ENCODE measurements at places on chromosomes 11 and 22.
A peak's percentile ranks its signal among the peaks of the same experiment; 100 is the strongest.

DNA sequence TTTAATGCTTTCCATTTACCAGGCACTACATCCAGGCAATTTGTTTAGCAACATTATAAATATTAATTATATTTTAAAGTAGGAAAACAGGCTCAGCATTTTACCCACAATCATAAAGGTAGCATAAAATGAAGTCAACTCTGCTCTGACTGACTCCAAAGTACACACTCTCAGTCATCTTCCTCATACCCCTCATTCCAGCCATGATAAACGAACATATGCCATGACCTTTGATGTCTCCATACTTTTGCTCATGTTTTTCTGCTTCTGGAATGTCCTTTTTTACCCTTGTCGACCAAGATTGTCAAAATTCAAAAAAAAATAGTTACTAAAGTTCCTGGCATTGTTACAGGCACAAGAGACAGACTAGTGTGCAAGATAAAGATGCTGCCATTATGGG is 77.7 kb upstream of the SOX6 start:
- no peak for DNase-seq

GRCh38 chr11:30535818-30536217 is 50.3 kb downstream of the MPPED2 start:
- no peak for DNase-seq

DNA sequence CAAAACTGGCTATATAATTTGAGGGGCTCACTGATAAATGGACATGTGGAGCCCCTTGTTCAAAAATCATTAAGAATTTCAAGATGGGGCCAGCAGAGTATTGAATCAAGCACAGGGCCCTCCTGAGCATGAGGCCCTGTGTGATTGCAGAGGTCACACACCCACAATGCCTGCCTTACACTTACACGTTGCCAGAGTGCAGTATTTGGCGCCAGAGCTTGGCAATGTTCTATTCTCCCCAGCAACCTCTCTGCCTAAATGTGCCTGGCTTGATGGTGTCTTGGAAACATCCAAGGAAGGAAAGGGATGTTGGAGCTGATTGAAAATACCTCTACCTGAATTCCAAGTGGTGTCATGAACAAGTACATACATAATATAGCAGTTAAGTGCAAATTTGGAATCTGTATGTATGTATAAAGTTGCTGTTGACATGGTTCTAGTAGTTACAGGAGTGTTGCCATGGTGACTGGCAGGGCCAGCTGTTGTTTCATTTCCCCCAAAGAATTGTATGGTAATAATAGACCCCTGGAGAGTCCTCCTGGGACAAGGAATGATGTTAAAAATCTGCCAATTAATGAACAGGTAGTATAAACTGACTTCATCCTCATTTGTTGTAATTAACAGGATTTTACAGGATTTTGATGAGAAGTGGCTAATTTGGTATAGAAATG is 205.7 kb upstream of the NAV2 start:
- DNase-seq = no peak

- no peak for DNase-seq
These were observed 48.4 kb upstream of the DBX1 start for GRCh38 chr11:20208622-20209111.

DNA sequence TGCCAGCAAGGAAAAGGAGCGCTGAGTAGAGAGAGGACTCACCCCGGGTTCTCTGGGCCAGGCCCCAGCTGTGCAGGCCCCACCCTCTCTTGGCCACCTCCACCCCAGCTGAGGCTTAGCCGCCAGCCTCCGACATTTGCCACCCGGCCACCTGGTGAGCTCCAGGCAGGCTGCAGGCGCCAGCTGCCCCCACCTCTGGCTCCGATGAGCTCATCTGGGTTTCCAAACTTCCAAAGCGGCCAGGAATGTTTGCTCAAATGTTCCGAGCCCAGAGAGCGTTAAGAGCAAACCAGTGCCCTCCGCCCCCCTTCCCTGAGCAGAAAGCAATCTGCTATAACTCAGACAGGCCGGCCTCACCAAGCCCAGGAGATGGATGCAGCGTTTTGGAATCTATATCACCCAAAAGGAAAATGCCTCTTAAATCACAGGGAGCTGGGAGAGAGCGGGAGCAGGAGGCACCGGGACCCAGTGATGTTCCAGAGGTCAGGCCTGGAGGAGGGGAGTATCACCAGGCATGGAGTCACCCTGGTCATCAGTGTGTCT is 9.1 kb upstream of the MN1 start:
- no peak for DNase-seq

GRCh38 chr11:47750725-47751124 is 16.4 kb downstream of the FNBP4 start:
- DNase-seq = no peak

DNA sequence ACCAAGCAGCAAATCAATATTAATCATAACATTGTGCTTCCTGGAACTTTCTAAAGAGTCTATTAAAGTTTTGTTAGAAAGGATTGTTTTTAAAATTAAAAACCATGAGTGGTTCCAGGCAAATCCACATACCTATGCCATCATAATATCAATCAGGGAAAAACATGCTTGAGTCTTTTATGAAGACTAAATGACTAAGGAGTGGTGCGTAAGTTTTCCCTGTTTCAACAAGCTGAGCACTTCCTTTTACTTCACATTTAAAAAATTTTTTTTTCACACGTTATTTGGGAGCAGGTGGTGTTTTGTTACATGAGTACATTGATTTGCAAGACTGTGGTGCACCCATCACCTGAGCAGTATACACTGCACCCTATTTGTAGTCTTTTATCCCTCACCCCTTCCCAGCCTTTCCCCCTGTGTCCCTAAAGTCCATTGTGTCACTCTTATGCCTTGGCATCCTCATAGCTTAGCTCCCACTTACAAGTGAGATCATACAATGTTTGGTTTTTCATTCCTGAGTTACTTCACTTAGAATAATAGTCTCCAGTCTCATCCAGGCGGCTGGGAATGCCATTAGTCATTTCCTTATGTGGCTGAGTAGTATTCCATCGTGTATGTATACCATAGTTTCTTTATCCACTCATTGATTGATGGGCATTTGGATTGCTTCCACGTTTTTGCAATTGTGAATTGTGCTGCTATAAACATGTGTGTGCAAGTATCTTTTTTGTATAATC is 1190.3 kb upstream of the RAG2 start:
- DNase-seq = no peak

GRCh38 chr11:32154275-32154674 is 63.4 kb downstream of the RCN1 start:
- DNase-seq = no peak

DNA sequence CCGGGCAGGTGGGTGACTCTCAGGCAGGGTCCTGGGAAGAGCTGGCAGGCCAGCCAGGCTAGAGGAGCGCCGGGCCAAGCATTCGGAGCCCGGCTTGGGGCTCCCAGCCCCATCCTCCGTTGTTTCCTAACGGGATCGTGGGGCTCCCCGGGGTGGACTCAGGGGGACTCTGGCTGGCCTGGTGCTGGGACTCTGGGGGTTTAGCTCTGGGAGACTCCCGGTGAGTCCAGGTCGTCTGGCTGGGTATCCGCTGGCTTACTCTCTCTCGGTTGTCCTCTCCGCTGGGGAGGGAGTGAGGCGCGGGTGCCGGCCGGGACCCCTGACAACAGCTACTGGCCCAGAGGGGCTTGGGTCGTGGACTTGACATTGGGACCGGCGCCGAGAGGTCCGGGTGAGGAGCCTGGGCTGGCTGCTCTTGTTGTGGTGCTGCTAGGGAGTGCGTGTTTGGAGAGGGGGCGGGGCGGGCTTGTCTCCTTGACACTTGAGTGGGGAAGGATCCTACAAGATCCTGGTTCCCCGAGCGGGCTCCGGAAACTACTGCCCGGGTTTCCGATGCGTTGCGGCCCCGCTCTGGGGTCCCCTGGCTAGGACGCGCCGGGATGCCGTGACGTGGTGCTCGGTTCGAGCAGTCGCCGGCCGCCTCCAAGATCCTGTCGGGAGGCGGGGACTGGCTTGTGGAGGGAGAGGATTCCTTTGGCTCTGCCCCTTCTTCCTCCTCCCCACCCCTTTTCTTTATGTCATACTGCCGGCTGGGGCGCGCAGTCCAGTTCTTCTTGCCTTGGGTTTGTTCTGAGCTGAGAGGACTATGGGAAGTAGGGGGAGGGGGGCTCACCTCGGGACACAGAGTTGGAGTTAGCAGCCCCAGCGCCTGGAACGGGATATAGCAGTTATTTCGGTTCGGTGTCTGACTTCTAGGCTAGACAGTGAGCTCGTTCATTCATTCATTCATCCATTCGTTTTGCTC is 585 bp downstream of the EMSY start:
- peak; percentile 47 for DNase-seq

- DNase-seq = no peak
These were observed 91.6 kb downstream of the ATXN10 start for GRCh38 chr22:45763236-45763624.

GRCh38 chr11:35170503-35170902 is 31.5 kb downstream of the CD44 start:
- DNase-seq = no peak

GRCh38 chr22:31039393-31039792 is 41.7 kb upstream of the SMTN start:
- DNase-seq = no peak

- no peak for DNase-seq
These were observed 1.5 kb downstream of the MS4A8 start for GRCh38 chr11:60700689-60701468.

DNA sequence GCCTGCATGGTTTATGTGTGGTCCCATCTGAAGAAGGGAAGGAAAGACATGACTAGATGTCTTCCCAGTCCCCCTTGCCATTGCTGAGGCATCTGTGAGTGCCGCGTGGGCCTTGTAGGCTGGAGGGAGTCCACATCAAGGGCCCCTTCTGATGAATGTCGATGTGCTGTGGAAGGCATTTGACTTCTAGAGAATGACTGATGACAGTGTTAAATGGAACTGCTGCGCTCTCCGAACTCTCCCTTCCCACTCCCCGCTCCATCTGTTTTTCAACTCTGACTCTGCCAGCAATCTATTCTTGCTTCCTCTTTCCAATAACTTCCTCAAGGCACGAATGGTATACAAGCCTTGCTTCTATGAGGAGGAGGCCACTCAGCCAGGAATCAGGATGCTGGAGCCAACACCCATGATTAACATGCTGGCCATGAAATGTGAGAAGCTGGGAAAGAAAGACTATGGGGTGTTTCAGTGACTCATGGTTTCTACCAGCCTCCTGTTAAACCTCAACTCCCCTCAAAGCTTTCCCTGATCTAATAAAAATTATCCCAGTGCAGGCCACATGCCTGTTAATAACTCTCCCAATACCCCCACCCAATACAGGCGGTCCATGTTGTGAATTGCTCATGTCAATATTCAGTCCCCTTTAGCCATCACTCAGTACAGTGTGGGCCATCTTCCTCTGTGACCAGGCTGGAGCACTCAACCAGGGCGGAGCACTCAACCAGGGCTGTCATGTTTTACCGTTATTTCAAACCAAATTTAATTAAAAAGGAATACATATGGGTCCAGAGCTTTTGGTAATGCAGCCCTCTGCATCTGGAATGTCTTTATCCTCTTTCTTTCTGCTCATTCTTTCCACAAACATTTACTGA is 46.4 kb upstream of the TBCEL start:
- DNase-seq = no peak

GRCh38 chr11:122074022-122074421 is 42.0 kb downstream of the BLID start:
- DNase-seq = no peak

- DNase-seq = no peak
These were observed 369.4 kb upstream of the ISX start for GRCh38 chr22:34696557-34696956.

DNA sequence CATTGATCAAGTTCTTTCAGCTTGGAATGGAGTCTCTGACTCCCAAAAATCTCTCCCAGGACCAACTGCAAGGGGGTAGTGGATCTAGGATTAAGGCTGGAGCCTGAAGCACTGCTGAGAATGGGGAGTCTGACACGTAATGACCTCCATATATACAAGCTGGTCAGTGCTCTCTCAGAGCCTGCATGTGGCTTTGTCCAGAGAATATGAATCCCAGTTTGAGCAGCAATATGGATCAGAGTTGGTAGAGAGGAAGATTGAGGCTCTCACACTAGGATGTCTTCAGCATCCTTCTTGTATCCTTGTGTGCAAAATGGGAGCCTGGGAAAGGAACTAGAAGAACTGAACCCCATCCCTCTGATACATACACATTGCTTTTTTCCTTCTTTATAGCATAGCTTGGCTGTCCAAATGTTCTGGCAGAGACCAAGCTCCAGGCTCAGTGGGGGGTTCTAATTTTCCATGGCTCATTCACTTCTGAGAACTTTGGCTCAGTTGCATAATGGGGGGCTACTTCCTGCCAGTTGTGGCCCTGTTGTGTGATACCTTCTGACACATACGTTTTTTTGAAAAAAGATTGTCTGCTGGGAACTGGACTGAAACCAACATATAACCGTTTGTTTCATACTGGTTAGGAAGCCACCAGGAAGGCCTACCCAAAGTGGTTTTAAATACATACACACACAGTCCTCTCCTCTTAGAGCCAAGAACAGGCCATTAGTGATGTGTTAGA is 138.2 kb downstream of the ETS1 start:
- no peak for DNase-seq

DNA sequence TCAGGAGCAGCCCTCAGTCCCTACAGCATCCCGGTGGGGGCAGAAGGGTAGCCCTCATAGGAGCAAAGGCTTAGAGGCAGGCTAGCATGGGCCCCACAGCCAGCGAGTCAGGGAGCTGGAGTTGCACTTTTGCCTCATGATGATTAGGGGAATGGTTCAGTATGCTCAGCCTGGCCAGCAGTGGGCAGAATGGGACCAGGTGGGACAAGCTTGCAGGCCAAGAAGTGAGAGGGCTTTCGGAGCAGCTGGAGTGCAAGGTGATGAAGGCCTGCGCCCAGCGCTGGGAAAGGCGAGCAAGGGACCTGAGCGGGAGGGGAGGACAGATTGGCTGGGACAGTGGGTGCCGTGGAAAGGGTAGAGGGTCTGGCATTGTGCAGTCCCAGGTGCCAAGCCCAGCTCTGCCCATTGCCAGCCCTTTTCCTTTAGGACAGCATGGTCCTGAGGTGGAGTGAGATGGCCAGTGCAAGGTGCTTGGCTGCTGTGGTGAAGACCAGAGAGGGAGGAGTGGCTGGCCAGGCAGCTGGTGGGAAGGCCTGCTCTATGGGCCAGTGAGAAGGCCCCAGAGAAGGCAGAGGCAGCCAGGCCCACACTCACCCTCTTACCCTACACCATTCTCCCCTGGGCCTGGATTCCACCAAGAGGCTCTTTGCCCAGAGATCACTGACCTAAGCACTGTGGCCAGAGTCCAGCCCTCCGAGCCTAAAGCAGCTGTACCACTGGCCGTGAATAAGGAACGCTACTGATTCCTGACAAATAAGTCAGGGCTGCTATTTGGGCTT is 47.9 kb upstream of the SUSD2 start:
- DNase-seq = no peak

GRCh38 chr11:75024764-75025211 is 36.1 kb downstream of the NEU3 start:
- no peak for DNase-seq

DNA sequence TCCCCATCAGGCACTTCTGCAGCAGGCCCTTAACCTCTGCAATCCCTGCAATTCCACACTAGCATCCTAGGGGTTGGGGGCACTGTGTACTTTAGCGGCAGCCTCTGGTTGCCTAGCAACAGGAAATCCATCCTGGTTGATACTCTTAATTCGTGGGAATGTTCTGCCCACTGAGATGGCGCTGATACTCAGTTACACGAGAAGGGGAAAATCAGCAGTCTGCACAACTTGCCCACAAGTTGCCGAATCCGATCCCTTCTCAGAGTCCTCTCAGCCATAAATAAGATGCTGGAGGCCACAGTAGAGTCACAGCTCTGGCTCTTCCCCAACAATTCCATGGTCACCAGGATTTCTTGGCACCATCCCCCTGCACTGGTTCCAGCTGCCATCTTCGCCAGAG is 57.6 kb upstream of the CRYBB3 start:
- DNase-seq = no peak
